HL-60 (cell line): ENCODE measurements at places on chromosomes 16 and 17.

- no peak for DNase-seq
Observed at GRCh38 chr16:23709536-23709935, 3.5 kb downstream of the ERN2 start.

- DNase-seq, result no peak
Observed at GRCh38 chr17:32998887-32999228, 7.2 kb downstream of the SPACA3 start.

DNA sequence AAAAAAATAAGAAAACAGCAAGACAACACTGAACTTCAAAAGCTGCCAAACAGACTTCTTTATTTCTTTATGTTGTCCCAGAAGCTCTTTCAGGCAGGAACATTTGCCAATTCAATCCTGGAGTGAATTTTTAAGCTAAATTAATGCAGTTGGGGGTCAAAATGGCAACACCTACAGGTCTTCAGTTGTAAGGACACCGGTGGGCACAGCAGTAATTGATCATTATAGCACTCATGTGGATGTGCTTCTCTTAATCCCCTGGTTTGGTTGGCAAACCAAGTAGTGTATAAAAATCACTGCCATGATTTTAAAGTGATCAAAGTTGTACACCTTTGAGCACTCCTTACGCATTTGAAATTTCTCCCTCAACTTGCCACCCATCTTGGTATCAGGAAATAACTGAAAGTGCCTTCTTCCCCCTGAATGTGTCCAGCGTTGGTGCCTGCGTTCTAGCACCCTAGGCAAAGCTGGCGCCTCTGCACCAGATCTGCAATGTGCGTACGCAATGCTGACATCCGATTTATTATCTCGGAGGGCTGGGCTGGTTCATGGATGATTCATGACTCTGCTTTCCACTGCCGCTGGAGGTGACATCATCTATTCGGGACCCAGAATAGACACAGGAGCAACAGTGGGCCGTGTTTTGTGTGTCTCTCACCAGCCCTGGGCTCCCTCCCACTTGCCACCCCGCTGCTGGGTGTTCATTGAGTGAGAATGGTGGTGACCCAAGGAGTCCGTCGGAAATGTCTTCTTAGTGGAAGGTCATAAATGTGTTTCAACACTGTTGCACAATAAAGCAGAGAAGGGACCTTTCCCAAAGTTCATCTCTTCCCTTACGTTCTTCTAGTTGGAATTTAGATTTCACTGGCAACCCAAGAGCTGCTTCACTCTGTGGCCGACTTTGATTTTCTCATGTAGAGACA lies 203.4 kb downstream of the CCDC182 start:
- DNase-seq, result no peak

DNA sequence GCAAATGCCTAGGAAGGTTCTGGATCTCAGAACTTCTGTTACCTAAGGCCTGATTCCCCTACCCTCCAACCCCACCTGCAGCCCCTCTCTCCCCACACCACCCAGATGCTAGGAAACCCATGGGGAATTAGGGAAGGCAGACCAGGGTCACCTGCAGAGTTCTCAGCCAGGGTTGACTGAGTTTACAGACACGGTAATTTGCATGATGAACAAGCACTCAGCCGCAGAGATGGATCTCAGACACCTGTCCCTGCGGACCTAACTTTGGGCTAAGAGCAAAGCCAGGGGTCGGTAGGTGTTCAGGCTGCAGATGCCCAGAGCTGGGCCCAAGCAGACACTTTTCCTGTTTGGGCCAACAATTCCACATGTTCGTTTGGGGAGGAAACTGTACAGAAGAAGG lies 2.9 kb downstream of the ABI3 start:
- no peak for DNase-seq

GRCh38 chr17:5770441-5771270 lies 186.3 kb upstream of the NLRP1 start:
- DNase-seq, result no peak

- no peak for DNase-seq
Observed at GRCh38 chr17:5785338-5785737, 201.0 kb upstream of the NLRP1 start.

GRCh38 chr16:67648764-67649407 lies 3.9 kb downstream of the CARMIL2 start:
- no peak for DNase-seq

DNA sequence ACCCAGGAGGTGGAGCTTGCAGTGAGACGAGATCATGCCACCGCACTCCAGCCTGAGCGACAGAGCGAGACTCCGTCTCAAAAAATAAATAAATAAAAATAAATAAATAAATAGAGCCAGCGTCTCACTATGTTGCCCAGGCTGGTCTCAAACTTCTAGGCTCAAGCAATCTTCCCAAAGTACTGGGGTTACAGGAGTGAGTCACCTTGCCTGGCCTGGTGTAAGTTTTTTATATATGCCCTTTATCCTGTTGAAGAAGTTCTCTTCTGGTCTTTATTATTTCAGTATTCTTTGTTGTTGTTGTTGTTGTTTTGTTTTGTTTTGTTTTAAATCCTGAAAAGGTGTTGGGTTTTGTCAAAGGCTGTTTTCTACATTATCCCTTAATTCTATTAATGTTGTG lies 30.1 kb upstream of the ABCC1 start:
- DNase-seq, result no peak
